ENCODE measurements at places on chromosomes 6 and 20.

GRCh38 chr6:155143029-155143577, 120.7 kb upstream of the CLDN20 start:
- no peak for DNase-seq

- DNase-seq: no peak
Observed at GRCh38 chr20:25271486-25272222, 23.8 kb downstream of the PYGB start.

DNA sequence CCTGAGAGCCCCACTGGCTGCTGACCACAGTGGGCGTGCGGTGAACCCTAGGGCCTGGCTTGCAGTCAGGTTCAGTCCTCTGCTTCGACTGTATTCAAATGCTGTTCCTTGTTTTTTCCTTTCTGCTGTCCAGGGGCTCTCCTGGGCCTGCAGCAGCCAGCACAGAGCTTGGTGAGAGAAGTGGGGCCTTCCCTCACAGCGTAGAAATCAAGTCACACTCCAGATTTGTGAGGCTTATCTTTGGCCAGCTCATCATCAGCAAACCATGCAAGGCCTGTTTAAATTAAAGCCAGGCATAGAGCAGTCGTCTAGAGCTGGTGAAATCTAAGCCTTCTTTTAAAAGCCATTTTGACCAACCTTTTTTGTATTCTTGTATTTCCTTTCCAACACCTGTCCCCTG, 8.4 kb downstream of the FAM120B start:
- no peak for DNase-seq

DNA sequence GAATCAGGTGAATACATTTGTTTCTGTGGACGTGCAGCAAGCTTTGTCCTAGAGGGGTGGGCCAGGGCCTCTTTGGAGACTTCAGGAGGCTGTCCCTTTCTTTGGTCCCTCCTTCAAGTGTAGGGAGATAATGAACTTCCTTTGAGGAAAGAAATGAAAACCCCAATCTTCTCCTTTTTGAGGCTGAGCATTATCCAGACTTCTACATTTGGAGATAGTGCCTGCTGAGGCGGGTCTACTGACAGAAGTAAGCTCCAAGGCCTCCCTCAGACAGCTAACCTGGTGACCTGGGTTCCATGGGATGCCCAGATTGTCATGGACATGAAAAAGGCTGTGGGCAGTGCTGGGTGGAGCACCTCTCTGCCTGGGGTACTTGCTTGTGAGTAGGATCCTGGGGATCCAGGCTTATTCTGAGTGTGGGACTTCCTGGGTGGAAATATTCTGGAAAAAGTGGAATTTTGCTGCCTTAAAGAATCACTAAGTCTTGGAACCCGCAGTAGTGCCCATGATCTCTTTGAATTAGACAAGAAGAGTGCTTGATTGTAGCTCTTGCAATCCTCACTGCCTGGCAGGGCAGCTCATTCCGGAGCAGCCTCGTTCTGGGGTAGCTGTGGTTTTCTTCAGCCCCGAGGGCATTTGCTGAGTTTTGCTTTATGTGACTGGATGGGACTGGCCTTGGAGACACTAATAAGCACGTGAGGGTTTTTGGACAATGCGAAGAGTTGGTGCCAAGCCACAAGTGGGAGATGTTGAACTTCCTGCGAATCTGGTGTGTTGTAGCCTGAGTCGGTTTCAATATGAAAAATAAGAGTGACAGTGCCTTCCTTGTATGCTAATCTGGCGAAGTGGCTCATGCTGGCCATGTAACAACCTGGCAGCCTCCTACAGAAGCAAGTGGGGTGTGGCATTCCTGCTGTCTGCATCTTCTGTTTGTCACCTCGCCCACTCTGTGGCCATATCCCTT, 28.1 kb downstream of the SNRNP48 start:
- DNase-seq: peak; percentile 7

DNA sequence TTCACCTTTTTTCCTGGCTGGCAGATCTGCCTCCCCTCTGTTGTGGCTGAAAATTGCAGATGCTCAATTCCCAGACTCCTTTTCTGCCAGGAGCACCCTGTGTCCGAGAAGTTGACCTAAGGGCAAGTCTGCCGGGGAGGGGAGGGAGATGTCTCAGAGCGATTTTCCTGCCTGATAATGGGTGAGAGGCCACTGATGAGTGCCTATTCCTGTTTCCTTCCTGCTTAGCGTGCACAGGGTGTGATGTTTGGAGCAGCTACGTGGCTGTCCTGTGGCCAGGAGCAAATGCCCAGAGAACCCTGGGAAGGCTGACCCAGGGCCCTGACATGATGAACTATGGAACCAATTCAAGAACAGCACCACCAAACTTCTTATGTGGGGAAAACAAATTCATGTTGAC, 22.5 kb downstream of the SOX4 start:
- DNase-seq: no peak

- DNase-seq: no peak
Observed at GRCh38 chr20:32636821-32637220, 36.9 kb downstream of the C20orf203 start.

DNA sequence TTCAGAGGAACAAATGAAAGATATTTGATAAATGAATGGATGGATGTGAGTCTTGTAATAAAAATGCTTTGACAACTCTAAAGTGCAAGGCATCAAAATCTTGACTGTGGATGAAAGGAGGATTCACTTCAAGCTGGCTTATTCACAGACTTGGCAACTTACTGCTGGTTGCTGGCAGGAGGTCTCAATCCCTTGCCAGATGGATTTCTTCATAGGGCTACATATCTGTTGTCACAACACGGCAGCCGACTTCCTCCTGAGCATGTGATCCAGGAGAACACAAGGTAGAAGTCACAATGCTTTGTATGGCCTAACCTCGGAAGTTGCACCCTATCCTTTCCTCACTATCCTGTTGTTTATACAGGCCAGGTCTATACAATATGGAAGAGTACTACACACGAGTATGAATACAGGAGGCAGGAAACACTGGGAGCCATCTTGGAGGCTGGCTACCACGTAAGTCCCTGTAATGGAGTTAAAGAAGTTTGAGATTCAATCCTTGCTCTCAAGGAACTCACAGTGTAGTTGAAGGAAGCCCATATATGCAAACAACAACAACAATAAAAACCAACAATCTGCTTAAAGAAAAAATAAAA, 97.9 kb downstream of the ID4 start:
- no peak for DNase-seq

- no peak for DNase-seq
Observed at GRCh38 chr20:3010985-3011723, 32.3 kb upstream of the GNRH2 start.

- DNase-seq: peak; percentile 50
Observed at GRCh38 chr20:48722737-48723191, 105.0 kb downstream of the PREX1 start.

GRCh38 chr6:33718713-33719112, 7.2 kb upstream of the UQCC2 start:
- DNase-seq: no peak

- no peak for DNase-seq
Observed at GRCh38 chr6:38508894-38509293, 130.8 kb downstream of the BTBD9 start.

- no peak for DNase-seq
Observed at GRCh38 chr6:26104457-26105108, 17.4 kb downstream of the HFE start.

DNA sequence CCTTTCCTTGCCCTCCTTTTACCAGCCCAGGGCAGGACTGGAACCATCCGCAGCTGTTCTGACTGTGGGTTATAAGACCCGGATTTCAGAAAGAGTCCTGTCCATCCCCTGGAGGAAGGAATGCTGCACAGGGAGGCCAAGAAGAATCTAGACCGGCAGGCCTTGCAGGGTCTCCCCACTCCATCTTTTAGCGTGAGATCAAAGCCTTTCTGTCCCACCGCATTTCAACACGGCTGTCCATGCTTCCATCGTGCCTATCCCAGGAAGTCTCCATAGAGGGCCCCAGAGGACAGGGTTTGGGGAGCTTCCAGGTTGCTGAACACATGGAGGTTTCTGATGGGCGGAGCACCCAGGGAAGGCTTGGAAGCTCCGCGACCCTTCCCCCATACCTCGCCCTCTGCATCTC, 79.3 kb upstream of the AGPAT4 start:
- DNase-seq: peak; percentile 60
